ENCODE measurements at places on chromosomes 11 and 22. TPM values are rescaled to one million over a fixed set of nuclear protein-coding genes. Genes with fewer than 3 reads are reported as not detected.

GAB4 gene
- not detected for total RNA-seq

CARD18 gene
- total RNA-seq, result not detected

RCOR2 gene
- total RNA-seq, result not detected

- DNase-seq, result peak; percentile 54
Measured at GRCh38 chr11:75815345-75816168, 547 bp downstream of the UVRAG start.

DNA sequence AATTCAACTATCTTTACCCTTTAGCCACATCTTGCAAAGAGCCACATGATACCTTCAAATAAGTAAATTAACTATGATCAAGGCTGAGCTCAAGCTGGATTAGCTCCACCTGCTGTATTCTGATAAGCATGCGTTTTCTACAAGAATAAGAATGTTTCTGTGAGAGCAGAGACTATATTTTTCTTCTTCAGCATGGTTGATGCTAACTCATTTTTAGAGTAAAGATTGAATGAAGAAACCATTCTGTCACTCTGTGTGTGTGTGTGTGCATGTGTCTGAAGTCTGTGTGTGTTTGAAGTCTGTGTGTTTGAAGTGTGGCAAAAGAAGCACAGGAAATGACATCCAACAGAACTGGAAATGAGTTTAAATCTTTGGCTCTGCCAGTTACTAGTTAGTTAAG lies 12.0 kb upstream of the LAYN start:
- DNase-seq, result no peak

- no peak for DNase-seq
Measured at GRCh38 chr22:20218326-20218872, 49.7 kb downstream of the RTN4R start.

- no peak for DNase-seq
Measured at GRCh38 chr11:27694992-27695391, 5.3 kb downstream of the BDNF start.

DNA sequence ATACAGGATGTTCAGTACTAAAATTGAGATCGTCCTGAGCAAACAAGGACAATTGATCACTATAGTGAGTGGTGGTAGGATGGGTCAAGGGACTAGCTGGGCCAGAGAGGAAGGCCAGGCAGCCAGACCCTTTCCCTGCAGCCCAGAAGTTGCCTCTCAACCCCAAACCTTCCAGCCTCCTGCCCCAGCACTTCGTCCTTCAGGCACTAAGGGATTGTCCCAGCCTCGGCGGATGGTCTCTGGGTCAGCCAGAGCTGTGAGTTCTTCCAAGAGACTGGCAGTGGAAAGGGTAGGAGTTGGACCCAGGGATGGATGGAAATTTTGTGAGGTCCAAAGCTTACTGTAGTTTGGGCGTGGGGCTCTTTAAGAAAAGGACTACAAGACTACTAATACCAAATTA lies 3.6 kb upstream of the LMO1 start:
- DNase-seq, result no peak

DNA sequence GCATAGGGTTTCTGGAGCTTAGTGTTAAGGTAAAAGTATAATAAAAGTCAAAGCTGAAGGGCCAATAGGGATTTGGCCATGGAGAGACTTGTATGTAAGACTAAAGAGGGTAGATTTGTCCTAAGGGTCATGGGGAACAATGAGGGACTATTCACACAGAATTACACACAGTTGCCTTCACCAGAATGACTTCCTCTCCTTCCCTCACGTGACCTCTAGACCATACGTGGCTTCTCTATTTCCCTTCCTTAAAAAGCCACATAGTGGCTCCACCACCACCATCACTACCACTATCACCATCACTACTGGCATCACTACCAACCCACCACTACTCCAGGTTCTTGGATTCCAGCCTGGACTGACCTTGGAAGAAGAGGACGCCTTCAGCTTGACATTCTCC lies 2.8 kb downstream of the HPX start:
- DNase-seq, result peak; percentile 43

DNA sequence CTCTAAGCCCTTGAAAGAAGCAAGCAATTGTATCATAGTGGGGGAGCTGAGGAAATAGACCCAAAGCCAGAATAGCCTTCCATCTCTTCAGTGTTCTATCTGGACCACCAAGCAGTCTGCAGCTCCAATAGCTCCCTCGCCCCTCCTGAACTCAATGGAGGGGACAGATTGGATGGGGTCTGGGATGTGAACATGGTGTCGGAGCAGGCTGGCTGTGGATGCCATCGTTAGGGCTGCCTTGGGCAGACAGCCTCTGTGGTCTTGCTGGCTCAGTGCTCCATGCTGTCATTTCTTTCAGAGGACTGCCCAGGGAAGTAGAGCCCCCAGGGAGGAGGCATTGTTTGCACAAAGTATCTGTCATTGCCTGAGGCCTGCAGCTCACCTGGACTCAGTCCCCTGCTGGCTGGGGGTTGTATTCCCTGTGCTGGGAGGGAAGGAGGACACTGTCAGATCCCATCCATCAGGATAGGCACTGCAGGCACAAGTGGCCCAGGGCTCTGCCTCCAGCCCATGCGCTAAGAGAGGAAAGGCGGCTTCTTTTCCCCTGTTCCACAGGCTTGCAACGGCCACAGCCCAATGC lies 537.7 kb downstream of the BUD13 start:
- no peak for DNase-seq

GRCh38 chr11:133843454-133843987 lies 1.8 kb downstream of the SPATA19 start:
- no peak for DNase-seq

DNA sequence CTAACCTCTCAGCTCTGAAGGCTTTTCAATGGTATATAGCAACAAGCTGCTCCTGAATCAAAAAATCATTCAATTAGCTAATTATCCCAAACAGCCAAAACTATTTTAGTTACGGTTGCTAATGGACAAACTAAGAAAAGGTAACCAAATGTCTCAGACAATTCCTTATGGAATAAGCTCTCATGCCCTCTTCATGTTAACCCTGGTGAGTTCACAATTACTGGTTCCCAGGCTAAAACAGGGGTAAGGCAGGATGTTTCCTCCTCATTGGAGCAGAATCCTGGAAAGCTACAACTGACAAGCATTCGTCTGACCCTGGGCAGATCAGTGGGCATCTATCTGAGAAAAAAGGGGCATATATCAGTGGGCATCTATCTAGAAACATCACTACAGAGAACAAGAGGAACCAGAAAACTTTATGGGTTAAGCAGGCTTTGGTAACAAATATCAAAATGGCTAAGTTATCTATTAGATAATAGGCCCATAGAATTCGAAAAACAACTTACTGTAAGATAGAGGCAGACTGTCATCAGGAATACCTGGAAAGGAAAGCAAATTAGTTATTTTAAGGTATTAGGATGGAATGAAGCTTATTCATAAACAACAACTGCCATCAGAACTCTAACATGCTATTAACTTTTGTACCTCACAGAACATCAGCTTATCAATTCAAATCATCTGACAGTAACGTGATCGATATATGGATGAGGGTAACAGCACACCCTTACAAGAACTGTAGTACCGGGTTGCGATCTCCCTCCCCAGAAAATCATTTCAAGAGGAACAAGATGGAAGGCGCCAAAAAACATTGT lies 14.8 kb upstream of the WDR74 start:
- DNase-seq, result no peak

DNA sequence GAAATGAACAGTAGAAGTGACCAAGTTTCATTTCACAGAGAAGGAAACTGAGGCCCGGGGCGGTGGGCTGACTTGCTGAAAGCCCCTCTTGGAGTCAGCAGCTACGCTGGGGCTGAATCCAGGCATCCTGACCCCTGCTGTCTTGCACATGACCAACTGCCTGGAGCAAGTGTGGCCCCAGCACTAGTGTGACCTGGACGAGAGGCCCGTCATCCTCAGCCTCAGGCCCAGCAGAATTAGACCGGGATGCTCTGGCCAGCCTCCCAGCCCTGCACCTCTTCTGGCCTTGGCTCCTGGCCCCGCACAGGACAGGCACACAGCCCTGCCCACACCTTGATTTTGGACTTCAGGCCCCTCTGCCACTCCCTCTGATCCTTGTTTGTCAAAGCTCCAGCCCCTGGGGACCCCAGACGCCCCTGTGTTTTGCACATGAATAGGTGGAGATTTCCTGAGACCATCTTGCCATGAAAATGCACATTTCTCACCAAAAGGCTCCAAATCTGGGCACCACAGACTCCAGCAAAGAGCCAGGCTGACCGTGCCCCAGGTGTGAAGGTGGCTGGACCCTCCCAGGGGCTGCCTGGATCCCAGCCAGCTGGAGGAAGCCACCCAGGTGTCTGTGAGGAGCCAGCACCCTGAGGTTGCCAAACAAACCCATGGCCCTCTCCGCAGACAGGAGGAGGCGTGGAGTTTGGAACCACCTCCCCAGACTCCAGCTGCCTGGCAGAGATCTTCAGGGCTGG lies 24.9 kb downstream of the FGF4 start:
- no peak for DNase-seq

GRCh38 chr11:9142732-9143131 lies 51.3 kb upstream of the SCUBE2 start:
- DNase-seq, result no peak

- DNase-seq, result no peak
Measured at GRCh38 chr11:105393326-105393725, 216.5 kb upstream of the GRIA4 start.
